ENCODE measurements at places on chromosomes 2 and 18.

- DNase-seq = no peak
Observed at GRCh38 chr2:167653131-167653530, 594.3 kb downstream of the STK39 start.

- DNase-seq = no peak
Observed at GRCh38 chr2:165660361-165660760, 133.7 kb downstream of the GALNT3 start.

DNA sequence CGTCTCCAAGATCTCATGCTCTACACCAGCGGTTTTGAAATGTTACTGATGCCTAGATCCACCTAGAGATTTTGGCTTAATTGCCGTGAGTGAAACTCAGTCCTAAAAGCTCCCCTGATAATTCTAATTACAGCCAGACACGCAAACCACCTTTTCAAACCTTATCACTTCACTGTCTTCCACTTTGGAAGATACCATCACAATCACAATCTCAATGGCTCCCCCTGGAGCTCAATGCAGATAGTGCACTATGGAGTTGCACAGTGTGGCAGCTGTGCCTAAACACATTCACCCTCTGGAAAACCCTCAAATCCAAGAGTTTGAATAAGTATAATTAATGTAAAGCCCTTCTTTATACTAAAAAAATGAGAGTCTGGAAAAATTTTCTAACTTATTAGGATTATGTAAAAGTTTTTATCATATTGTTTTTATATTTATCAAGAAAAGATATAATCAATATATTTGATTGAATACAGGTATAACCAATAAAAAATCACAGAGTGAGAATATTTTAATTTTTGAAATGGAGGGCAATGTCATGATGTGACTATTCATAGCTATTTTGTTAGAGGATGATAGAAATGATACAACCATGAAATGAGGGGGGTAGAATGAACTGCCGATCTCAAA, 102.9 kb upstream of the SLC8A1 start:
- no peak for DNase-seq

DNA sequence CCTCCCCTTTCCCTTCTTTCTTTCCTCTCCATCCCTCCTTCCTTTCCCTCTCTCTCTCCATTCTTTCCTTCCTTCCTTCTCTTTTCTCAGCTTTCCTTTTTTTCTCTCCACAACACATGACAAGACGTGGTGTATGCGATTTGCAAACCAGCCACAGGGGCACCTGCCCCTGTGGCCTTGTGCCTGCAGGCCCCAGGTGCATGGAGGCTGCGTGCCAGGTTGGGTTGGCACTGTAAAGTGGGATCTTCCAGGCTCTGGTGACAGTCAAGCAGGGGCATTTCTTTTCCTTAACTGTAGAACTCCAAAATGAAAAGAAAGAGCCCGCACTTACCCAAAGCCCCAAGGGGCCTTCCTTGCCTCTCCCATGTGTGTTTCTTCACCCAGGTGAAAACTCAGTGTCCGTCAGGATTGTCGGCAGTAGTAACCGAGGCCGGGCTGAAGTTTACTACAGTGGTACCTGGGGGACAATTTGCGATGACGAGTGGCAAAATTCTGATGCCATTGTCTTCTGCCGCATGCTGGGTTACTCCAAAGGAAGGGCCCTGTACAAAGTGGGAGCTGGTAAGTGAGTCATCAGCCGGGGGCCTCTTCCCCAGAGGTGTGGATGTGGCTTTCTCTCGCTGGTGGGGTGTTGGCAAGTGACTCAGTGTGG, 50.9 kb downstream of the MARCO start:
- no peak for DNase-seq
